Activated T-helper 17 cell treated with anti-CD3 and anti-CD28 coated beads, Interleukin-2, amount 50 U/mL, for 72 hours (primary cell): ENCODE measurements at places on chromosomes 3 and 15. TPM values are rescaled to one million over a fixed set of nuclear protein-coding genes. Genes with fewer than 3 reads are reported as not detected.

GRCh38 chr3:168260859-168261258 is 165.1 kb upstream of the GOLIM4 start:
- no peak for ATAC-seq

DNA sequence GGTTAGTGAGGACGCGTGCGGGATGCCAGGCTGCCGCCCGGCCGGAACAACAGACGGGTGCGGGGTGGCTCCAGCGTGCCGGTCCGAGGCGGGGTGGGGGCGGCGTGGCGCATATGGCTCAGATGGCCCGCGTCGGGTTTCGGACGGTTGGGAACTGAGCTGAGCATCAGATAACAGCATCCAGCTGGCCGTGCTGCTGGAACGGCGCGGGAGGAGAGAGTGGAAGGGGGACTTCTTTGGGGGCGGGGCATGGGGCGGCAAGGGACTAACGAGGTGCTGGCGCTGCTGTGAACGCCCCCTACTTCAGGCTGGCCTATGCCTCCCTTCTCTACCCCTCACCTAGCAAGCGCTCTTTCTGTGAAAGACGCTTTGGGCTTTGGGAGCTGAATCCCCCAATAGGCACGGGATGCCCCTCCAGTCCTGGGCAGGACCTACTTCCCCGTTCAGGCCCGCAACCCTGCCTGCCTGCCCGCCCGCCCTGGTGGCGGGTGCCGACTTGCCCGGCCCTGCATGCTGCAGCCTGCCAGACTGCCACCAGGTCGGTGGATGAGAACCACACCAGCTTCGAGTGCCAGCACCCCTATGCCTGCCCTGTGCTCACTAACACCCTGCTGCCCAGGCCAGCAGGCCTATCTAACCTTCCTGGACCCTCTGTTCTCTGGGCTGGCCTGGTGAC is 542 bp downstream of the INKA1 start:
- ATAC-seq, result no peak

DNA sequence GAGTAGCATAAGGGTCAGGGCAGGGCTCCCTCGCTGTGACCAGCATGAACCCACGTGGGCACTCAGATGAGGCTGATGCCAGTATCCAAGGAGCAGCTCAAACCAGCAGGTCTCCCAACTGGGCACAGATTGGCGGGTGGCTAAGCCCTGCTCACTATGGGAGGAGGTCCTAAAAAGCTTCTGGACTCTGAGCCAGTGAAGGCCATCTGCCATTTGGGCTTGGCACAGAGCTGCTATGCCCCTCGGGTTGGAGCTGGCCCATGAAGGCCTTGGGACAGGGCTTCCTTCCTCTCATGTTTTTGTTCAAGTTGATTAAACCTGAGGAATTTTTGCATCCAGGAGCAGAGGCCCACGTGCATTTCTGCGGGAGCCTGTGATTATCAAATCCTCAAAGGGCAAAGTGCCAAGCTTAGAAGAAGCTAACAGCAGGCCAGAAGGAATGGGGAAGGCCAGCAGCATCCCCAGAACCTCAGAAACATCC is 4.3 kb upstream of the STRA6 start:
- ATAC-seq, result no peak

- no peak for ATAC-seq
These were observed 32.2 kb upstream of the B3GNT5 start for GRCh38 chr3:183220828-183221227.

DNA sequence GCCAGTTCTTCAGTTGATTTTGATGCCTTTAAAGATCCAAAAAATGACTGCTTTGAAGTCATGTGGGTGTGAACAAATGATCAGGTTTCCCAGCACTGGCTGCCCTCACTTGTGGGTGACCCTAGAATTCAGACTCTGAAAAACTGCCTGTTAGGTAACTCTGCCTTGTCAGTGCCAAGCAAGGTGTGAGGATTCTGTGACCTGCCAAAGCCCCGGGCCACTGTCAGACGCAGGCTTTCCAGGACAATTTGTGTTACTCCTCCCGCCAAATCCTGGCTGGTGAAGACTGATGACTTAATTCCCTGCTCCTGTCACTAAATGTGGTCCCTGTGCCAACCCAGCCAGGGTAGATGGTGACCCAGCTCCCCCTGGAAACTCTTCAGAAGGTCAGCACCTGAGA is 99.2 kb upstream of the PSMD6 start:
- ATAC-seq, result no peak

DNA sequence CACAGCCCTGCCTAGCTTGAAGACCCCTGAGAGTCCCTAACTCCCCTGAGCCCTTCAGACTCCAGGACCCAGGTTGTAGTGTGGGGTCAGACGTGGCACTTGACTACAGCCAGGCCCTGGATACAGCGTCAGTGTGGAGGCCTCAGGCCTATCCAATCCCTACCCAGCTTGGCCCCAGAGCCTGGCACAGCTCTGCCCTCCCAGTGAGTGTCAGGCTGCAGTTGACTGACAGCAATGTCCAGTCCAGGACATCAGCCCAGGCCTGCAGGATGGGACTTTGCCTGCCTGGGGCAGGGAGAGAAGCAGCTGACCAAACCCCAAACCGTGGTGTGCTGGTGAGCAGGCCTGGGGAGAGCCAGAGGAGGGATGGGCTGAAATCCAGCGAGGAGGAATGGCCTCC is 27.3 kb downstream of the KLF13 start:
- no peak for ATAC-seq

GRCh38 chr3:105791131-105791530 is 77.7 kb downstream of the CBLB start:
- no peak for ATAC-seq

DNA sequence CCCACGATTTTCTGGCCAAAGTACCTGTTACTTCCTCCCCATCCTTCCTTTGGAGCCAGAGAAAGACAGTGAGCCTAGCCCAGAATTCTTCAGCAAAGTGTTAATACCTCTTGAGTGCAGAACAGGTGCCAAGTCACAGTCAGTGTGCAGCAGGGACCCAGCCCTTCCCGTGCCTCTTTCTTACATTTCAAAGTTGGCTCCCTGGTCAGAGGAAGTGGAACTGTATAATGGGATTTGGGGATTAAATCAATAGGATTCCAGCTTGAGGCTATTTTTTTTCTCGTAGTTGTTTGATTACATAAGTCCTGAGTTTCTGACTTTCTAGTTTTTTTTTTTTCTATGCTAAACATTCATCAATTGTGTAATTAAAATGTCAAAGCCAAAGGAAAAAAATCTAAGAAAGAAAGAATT is 52.6 kb upstream of the ABHD10 start:
- no peak for ATAC-seq

- ATAC-seq, result no peak
These were observed 25.7 kb upstream of the GALNT15 start for GRCh38 chr3:16148783-16149182.

GRCh38 chr15:57518779-57519405 is 72.8 kb upstream of the MYZAP start:
- no peak for ATAC-seq

- ATAC-seq, result no peak
These were observed 304.8 kb downstream of the PTPRG start for GRCh38 chr3:61866153-61866542.

The PLA2G4D gene
- total RNA-seq, result not detected

The TMEM40 gene
- total RNA-seq, result not detected

The TM4SF1 gene
- 0.32 TPM for total RNA-seq

The TMEM266 gene
- 0.15 TPM for total RNA-seq

The GUCA1C gene
- total RNA-seq, result not detected

The DUOX1 gene
- total RNA-seq, result 0.06 TPM

The SLC27A2 gene
- 41.7 TPM for total RNA-seq

The TGM4 gene
- total RNA-seq, result not detected

The ADAM10 gene
- total RNA-seq, result 85.3 TPM
